ENCODE measurements at places on chromosomes 7 and 10. TPM values are rescaled to one million over a fixed set of nuclear protein-coding genes. Genes with fewer than 3 reads are reported as not detected.

Gene ELFN1
- total RNA-seq = 36.8 TPM

Gene LRRC18
- total RNA-seq = not detected

Gene BTBD16
- not detected for total RNA-seq

Gene NUTM2A
- total RNA-seq = 0.49 TPM

Gene SYCE1
- not detected for total RNA-seq

Gene ZNF316
- 20.2 TPM for total RNA-seq

Gene ANK3
- 8.0 TPM for total RNA-seq

Gene RTKN2
- 0.61 TPM for total RNA-seq

Gene ADAM22
- 5.5 TPM for total RNA-seq

Gene COL28A1
- under 0.01 TPM for total RNA-seq

Gene ELOVL3
- total RNA-seq = 2.2 TPM

Gene CADPS2
- total RNA-seq = 15.3 TPM

Gene NSMCE4A
- total RNA-seq = 13.4 TPM

Gene MAGI2
- total RNA-seq = 13.8 TPM

Gene NPY
- not detected for total RNA-seq

Gene PTPRN2
- total RNA-seq = 0.32 TPM

Gene CDK1
- total RNA-seq = 5.8 TPM

Gene PIK3CG
- not detected for total RNA-seq

Gene IFRD1
- total RNA-seq = 45.8 TPM

Gene KNDC1
- 0.49 TPM for total RNA-seq

Gene SRGN
- 132 TPM for total RNA-seq

Gene ATG9B
- total RNA-seq = 0.16 TPM

Gene MYL10
- not detected for total RNA-seq

Gene OGDH
- 145 TPM for total RNA-seq
